ENCODE measurements at places on chromosomes 6 and 20.

GRCh38 chr6:149223904-149224351, 93.6 kb upstream of the TAB2 start:
- DNase-seq = no peak

GRCh38 chr6:100833972-100834574, 47.1 kb downstream of the ASCC3 start:
- DNase-seq = peak; percentile 1

GRCh38 chr20:63178446-63178820, 37.5 kb downstream of the YTHDF1 start:
- DNase-seq = no peak

DNA sequence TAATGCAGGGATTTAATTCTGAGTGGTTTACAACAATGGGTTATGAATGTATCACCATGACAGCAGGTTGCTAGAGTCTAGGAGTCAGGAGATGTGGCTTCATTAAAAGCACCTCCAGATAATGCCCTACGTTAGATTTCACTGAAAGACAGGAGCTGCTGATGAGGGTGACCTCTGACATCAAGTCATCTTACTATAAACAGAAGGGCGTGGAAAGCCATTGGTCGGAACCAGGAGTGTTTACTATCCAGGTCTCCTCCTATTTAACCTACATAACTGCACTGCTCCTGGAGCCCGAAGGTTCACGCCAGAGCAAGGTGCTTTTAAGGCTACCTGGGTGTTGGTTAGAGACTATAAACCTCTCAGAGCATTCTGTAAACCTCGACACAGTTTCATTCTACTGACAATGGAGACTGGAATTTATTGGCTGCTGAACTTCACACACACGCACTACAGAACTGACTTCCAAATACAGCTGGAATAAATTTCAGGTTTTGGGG, 128.7 kb downstream of the EYA4 start:
- DNase-seq = no peak

- DNase-seq = no peak
These were observed 580.1 kb downstream of the PTPRT start for GRCh38 chr20:42609618-42610017.

DNA sequence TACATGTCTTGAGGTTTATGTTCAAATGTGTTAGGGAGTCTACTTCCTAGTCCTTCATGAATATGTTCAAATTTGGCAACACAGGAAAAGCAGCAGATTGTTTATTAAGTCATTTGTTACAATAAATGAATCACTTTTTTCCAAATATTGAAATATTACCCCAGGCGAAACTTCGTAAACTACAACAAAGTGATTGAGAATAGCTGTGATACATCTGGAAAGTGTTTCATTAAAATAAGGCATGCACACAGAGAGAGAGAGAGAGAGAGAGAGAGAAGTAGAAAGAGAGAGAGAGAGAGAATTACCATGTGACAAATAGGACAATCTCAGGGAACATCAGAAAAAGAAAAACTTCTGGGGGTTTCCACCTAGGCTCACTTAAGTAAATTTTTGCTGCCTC, 363.1 kb upstream of the PTCHD4 start:
- DNase-seq = peak; percentile 12

DNA sequence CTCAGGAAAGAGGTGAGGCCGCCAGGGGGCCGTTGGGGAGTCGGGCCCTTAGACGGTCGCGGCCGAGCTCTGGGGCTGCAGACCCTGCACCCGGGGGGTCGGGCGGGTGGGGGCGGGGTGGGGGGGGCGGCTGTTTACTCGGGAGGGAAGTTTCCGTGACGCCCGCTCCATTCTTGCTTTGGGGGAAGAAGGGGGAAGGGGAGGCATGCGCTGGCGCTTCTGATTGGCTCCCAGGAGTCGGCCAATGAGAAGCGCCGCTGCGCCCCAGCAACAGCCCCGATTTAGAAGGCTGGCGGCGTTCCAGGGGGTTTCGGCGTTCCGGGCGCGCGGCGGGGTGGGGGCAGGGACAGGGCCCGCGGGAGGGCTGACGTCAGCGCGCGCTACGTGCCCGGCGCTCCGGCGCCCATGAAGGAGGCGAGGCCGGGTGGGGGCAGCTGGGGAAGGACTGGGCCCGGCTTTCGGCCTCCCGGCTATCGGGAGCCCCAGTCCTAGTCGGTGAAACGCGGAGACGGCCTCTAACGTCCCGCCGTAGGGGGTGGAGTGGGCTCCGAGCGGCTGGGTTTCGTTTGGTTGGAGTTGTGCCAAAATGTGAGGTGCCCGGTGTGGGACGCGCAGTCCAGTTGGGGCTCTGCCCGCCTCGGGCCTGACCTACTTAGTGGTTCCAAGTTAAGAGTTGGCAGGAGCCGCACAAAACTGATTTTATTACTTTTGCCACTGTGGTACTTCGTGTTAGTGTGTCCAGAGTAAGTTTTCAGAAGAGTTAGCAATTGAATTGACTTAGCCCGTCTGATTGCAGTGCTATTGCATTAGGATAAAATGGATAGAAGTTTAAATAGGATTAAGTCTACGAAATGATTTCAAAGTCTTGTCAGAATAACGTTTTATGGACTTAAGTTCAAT, 1.1 kb downstream of the PNRC1 start:
- DNase-seq = peak; percentile 99

DNA sequence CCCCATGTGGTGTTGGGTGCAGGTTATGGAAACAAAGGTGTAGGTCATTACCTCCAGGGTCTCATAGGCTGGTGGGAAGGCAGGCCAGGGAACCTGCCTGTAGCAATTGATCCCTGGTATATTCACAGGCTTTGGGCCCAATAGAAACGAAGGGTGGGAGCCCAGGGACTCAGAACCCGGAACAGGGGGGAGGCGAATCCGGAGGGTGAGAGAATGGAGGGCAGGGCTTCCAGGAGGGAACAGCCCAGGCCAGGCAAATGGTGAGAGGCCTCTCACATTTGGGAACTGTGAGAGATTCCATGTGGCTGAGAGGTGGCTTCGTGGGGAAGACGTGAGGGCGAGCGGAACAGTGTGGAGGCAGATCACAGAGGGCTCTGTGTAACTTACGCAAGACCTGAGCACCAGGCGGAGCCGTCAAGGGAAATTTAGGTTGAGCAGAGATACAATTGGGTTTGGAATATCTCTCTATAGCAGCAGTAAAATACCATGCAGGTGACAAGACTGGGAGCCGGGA, 267.1 kb downstream of the ERMARD start:
- DNase-seq = no peak
